ENCODE measurements at places on chromosomes 6 and 20.

DNA sequence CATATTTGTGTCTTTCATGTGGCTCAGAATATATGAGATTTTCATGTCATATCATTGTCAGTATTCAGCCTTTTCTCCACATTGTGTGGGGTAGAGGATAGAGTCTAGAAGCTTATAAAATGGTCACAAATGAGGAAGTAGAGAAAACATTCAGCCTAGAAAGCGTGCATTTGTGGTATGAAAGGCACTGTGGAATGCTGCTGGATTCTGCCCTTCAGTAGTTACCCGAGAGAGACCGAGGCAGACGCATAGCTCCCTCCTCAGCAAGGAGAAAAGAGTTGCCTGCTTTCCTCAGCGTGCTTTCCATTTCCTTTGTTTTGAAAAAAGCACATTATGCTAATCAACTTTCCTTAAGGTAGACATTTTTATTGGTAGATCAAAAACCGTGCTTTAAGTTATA lies 28.7 kb downstream of the MYB start:
- DNase-seq = no peak

GRCh38 chr20:1940581-1940980 lies 45.4 kb downstream of the SIRPA start:
- no peak for DNase-seq

- no peak for DNase-seq
These were observed 26.9 kb downstream of the TFAP2B start for GRCh38 chr6:50845499-50846143.

DNA sequence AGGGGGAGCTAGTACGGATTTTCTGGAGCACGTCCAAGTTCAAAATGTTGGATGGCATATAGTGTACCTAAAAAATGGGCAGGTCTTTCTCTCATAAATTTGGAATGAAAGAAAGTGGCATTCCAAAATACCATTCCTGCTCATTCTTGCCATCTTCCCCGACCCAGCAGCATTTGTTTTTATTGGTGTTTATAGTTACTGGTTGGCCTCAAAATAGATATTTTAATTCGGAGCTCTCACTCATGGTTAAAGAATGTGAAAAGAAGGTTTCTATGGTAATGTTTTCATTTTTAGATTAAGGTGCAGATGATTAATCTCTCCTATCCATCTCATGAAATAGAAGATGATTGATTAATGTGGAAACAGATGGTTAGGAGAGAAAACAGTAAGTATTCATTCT lies 204.5 kb downstream of the HIVEP2 start:
- no peak for DNase-seq

GRCh38 chr6:156839591-156840001 lies 62.4 kb downstream of the ARID1B start:
- DNase-seq = no peak

DNA sequence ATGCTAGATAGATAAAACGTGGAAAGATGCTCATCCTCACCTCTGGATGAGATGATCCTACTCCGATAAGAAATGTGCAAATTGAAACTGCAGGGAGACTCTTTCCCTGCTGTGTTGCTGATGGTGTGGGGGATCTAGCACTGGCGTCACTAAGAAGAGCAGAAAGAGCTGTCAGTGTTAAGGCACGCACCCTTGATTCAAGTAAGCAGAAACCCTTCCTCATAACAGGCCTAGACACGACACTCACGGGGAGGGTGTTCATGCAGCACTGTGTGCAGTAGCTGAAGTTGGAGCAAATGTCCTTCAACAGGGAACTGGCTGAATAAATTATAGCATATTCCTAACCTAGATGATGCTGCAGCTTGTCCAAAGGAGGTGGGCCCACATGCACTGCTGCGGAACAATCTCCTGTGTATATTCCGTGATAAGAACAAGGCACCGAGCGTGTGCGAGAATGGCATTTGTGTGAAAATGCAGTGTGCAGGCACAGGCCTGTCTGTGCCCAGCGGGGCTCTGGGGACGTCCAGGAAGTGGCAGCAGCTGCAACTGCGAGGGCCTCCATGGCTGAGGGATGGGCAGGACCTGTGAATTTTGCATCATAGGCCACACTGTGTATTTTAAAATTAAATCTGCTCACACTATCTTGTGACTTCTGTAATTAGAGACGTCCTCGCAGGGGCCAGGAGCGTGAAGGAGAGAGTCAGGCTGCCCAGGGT lies 64.0 kb downstream of the TCP11 start:
- DNase-seq = no peak

DNA sequence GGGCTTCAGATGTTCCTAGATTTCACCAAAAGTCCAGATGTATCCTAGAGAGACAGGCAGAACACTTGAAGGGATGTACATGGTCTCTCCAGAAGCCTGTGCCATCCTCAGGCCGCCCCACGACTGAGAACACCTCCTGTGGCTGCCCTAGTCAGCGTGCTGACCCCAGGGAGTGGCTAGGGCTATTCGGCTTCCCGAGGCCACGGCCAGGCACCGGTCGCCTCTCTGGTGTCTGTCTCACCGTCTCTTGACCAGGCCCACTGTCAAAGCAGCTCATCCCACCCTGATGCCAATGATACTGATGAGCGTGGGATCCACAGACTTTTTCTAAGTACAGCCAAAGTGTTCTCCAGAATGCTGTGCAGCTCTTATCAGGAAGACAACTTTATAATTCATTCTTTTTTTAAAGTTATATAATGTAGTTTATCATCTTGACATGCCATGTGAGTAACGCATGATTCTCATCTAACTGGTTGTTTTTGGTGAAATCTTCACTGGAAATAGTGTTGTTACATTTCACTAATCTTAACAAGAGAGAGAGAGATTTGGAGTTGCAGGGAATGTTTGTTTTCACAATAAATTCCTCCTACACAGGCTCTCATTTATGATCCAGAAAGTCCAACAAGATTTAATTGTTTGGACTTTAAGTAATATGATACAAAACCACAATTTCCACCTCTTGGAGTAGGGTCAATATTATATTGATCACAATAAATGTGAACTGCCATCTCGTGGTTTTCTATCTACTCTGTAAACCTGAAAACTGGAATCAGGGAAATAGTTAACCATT lies 41.7 kb upstream of the KLHL31 start:
- DNase-seq = no peak

GRCh38 chr6:36920049-36920448 lies 34.3 kb downstream of the C6orf89 start:
- no peak for DNase-seq

GRCh38 chr6:165268987-165269386 lies 40.4 kb downstream of the C6orf118 start:
- no peak for DNase-seq

DNA sequence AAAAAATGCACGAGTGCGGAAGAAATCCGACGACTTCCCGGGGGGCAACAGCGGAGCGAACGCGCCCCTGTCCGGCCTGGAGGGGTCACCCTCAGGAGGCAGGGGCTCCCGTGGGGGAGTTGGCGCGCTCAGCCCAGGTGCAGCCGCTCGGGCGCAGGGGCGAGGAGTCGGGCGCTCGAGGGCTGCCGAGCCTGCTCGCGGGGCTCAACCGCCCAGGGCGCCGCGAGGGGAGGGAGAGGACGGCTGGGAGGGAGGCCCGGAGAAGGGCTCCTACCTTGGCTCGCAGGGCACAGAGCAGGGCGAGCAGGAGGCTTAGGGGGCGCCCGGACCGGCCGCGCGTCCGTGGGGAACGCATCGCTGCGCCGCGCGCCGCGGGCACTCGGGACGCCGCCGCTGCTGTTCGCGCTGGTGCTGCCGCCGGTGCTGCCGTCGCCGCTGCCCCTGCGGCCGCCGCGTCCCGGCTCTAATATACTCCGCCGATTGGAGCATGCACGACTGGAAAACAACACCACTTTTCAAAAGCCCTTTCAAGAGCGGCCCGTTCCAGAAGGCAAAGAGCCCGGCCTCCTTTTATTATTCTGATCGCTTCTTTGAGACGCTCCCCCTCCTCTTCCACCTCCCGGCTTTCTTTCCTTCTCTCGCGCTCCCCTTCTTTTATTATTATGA lies 490 bp downstream of the JAG1 start:
- no peak for DNase-seq

- no peak for DNase-seq
These were observed 195.2 kb upstream of the POU3F2 start for GRCh38 chr6:98639089-98639635.

DNA sequence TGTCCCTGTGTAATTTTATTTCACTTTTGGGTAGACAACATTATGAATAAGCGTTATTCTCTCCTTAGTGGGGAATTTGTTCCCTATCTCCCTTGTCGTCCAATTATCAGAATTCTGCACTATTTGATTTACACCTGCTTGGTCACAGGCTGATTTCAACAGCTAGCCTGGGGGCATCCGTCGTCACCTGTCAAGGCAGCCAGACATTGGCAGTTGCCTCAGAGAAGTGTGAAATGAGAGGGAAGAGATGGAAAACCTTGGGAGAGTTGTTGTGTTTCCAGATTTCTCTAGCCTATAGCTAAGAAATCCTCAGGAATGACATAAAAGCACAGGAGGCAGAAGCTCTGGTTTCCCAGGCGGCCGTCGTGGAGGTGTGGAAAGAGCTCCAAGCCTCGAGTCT lies 891 bp upstream of the GHRH start:
- no peak for DNase-seq

DNA sequence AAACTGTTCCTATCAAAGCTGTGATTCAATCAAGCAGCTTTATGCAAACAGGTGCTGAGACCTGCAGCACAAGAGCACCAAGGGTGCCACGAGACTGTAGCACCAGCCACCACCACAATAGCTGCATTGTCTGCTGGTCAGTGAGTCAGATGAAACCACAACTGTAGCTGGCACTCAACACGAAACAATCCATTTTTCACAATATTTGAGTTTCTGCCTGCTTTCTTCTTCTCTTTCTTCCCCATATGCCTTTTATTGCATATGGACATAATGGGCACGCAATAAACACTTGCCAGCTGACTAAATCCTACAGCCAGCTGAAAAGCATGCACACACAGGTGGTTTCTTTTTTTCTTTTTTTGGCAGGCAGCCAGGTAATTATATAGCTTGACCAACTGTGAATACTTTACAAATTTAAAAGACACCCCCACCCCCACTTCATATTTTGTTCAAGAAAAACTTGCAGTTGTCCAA lies 16.6 kb downstream of the SLC2A12 start:
- no peak for DNase-seq

DNA sequence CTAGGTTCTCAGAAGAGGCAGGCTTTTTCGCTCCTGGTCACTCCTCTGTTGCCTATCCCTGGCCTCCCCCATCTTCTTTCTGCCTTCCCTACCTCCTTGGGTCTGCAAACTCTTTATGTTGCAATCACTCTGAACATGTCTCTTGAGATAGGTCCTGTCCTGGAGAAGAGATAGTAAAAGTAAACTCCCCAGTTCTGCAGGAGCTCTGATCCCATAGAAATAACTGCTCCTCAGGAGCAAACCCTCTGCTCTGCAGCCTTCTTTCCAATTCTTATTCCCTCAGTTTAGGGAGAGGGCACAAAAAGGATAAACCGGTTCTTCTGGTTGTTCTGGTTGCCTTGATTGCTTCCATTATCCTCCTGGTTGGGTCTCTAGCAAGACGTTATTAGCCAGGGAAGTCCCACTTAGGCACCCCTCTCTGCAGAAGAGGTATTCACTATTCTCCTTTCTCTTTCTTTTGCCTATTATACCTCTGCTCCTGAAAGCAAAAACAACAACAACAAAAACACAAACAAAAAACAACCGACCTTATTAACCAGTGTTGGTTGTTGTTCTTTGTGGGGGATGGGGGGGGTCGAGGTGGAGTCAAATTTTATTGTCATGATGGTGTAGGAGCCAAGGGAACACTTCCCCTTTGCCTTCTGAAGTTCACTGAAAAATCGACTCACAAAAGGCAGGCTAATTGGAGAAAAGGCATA lies 973 bp downstream of the TRIM38 start:
- DNase-seq = no peak

DNA sequence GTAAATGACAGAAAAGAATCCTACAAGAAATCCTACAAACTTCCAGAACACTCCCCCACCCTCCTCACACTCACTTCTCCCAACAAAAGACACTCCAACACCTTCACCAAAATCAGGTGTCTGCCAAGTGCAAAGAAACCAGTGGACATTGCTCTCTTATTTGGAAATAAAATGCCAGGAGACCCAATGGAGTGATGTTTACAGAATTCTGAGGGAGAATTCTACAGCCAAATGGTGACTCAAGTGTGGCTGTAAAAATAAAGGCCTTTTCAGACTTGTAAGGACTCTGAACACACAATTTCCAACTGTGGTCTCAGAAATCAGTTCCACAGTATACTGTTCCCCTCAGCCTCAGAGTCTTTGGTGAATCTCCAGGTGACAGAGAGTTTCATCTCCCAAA lies 109.6 kb upstream of the CARMIL1 start:
- DNase-seq = no peak

GRCh38 chr6:116662202-116662601 lies 6.4 kb downstream of the ZUP1 start:
- DNase-seq = no peak

DNA sequence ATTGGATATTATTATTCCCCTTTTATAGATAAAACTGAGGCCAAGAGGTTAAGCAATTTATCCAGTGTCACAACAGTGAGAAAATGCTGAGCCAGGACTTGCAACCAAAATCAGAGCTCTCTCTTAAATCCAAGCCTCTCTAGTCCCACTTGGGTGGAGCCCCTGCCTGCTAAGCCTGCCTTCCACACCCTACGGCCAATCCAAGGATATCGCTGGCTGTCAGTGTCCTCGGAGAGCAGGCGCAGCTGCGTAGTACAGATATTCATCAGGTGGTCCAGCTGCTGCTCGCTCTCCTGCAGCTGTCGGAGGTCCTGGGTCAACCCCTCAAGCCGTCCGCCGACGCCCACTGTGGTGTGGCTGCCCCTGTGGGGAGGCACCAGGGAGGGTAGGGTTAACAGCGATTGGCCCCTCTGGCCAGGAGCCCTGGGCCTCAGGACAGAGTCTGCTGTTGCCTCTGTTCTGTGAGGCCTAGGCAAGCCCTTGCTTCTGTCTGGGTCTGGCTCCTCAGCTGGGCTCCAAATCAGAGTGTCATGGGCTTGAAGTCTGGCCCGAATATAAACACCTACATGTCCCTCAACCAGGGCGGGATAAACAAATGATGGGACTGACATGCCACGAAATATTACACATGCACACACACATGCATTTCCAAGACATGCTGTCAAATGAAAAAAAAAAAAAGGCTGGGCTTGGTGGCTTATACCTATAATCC lies 3.9 kb upstream of the NECAB3 start:
- DNase-seq = no peak

- DNase-seq = no peak
These were observed 15.4 kb downstream of the LINC00237 start for GRCh38 chr20:21090721-21091120.

- no peak for DNase-seq
These were observed 12.5 kb downstream of the ID1 start for GRCh38 chr20:31617432-31618104.

GRCh38 chr6:125307964-125308615 lies 6.3 kb upstream of the HDDC2 start:
- no peak for DNase-seq

GRCh38 chr6:43144879-43145278 lies 26.2 kb upstream of the SRF start:
- DNase-seq = no peak

DNA sequence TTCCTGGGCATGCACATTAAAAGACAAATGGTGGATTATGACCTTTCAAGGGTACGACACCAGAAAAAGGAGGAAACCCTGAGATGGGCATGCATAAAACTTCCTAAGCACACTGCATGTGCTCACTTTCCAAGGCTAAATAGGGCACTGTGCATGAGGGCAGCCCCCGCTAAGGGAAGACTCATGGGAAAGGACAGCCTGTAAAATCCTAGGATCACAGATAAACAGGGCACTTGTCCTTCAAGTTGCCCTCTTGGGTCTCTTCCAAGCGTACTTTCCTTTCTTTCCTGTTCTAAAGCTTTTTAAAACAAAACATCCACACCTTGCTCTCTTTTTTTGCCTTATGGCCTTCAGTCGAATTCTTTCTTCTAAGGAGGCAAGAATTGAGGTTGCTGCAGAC lies 106.5 kb upstream of the SYNCRIP start:
- DNase-seq = no peak

Data from effector CD4-positive, alpha-beta T cell (primary cell).